ENCODE measurements at places on chromosomes 3 and 15.

- DNase-seq: no peak
These were observed 15.9 kb downstream of the CIB1 start for GRCh38 chr15:90217671-90218394.

DNA sequence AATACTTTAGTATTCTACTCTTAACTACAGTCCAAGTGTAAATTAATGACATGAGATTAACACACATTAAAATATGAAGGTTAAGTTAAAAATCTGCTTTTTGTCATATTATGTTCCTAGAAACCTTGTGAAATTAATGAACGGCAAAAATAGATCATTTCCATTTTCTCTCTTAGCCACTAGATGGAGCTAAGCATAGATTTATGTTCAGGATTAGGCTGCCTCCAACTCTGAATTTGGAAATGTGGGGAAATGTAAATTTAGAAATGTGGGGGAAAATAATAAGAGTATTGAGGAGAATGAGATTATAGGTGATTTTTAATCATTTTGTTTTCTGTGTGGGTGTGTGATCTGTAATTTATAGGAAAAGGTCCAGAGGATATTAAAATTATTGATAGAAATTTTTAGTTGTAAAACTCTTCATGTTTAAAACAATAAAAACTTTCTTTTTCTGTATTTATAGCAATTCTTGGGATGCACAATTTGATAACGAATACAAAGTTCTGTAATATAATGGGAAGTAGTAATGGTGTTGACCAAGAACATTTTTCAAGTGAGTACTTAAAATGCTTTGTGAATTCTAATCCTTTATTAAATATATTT, 59.2 kb downstream of the TMOD3 start:
- no peak for DNase-seq

DNA sequence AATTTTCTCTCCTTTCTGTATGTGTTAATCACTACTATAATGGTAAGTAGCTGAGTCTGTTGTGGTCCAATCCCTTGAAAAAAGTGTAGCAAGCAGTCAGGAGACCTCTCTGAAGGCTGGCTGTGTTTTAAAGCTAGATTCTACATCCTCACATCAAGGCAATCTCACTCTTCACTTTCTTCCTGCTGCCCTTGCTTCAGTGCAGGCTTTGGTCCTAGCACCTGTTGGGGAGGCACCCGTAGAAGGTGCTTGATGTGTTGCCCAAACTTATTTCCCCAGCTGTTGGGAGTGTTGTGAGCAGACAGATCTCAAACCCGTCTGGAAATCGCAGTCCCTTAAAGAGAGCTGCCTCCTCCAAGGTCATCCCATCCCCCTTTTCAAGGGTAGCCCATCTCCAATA, 8.6 kb downstream of the FRMD4B start:
- no peak for DNase-seq

- DNase-seq: no peak
These were observed 67.3 kb upstream of the DCBLD2 start for GRCh38 chr3:98968824-98969223.

GRCh38 chr3:143132246-143132980, 12.8 kb downstream of the CHST2 start:
- no peak for DNase-seq

- no peak for DNase-seq
These were observed 378.2 kb upstream of the AZI2 start for GRCh38 chr3:28726840-28727239.

DNA sequence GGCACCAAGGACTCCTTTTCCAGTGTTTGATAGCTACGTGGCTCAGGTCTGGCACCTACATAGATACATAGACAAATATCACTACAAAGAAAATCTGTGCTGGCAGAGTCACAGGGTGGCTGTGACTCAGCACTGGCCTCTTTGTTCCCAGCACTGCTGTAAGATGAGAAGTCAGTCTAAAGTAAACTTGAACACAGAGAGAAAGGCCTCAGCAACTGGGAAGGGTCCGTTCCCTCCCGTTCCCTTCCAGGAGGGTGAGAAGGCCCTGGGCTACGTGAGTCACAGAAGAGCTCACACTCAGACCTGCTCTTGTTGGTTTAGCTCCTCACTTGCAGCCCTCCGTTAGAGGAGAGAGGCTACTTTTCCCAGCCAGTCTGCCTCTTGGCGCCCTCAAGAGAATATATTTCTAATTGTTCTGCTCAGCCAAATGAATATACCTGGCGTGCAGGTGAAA, 23.1 kb downstream of the ANXA2 start:
- DNase-seq: no peak

- DNase-seq: no peak
These were observed 13.5 kb upstream of the GRAMD1C start for GRCh38 chr3:113825090-113825489.

DNA sequence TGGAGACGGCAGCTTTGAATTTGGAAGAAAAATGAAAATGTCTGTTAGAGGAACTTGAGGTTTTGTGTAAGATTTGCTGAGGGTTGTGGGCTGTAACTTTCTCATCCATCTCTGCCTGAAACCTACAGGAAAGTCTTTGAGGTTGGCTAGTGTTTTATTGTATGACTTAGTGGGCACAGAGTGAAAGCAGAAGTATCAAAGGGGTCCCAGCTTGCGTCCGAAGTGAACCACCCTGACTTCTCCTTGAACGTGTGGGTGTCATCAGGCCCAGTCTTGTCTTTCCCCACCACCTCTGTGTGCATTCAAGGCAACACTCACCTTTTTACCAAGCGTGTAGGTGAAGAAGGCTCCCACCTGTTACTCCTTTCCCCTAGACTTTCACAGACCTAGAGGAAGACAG, 682.1 kb upstream of the CFAP20DC start:
- no peak for DNase-seq

DNA sequence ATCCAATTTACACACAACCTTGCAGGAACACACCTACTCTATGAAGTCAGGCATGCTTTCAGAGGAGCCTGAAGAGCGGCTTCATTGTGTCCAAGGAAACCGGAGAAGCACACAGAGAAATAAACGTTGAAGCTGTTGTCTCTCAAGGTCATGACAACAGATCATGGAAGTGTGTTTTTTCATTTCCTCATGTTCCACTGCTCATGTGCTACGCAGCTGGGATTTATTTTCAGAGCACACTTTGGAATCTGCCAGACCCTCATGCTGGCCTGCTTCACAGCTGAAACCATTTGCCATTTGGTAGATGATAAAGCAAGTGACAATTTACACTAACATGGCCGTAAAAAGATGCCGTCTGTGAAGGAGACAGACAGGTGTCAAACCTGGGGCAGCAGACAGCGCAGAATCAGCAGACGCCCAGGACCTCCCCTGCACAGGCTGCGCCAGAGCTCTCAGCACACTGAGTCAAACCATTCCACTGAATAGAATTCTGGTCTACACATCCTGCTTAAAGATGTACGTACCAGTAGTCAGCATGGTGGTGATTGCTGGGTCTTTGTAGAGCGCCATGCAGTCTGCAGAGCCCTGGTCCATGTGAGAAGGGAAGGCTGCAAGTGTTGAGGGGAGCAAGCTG, 99.3 kb downstream of the ARNT2 start:
- DNase-seq: no peak

All from renal cortex interstitium (tissue), 15 donors.